SW480 (cell line): ENCODE measurements at places on chromosomes 11 and 22.

- DNase-seq, result no peak
These were observed 37.2 kb downstream of the IGLL1 start for GRCh38 chr22:23542933-23543332.

DNA sequence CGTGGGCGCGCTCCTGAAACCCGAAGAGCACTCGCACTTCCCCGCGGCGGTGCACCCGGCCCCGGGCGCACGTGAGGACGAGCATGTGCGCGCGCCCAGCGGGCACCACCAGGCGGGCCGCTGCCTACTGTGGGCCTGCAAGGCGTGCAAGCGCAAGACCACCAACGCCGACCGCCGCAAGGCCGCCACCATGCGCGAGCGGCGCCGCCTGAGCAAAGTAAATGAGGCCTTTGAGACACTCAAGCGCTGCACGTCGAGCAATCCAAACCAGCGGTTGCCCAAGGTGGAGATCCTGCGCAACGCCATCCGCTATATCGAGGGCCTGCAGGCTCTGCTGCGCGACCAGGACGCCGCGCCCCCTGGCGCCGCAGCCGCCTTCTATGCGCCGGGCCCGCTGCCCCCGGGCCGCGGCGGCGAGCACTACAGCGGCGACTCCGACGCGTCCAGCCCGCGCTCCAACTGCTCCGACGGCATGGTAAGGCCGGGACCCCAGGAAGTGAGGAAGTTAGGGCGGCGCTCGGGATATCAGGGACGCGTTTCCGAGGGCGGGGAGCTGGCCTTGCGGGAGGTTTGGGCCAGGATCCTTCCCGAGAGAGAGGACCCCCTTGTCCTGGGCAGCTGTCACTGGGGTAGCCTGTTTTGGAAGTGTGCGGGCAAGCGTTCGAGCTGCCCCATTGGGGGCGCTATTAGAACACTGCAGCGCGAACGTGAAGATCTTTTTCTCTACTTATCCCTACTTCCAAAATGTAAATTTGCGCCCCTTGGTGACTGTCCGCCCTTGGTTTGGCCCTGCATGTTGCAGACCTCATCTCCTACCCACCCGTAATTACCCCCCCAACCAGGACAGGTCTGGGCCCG lies 796 bp downstream of the MYOD1 start:
- no peak for DNase-seq

GRCh38 chr11:18046116-18046777 lies at the start of gene TPH1:
Gene TPH1 (minus strand): TSS chr11:18046269. CDS start chr11:18040762, 5,507 bp downstream.
- DNase-seq, result peak; percentile 76

- no peak for DNase-seq
These were observed 251.1 kb upstream of the MPPED2 start for GRCh38 chr11:30837252-30837651.

GRCh38 chr11:113048820-113049768 lies 87.9 kb downstream of the NCAM1 start:
- no peak for DNase-seq

GRCh38 chr11:111571829-111572501 lies 30.3 kb upstream of the SIK2 start:
- no peak for DNase-seq

GRCh38 chr22:44444341-44445306 lies 53.4 kb downstream of the RTL6 start:
- no peak for DNase-seq

DNA sequence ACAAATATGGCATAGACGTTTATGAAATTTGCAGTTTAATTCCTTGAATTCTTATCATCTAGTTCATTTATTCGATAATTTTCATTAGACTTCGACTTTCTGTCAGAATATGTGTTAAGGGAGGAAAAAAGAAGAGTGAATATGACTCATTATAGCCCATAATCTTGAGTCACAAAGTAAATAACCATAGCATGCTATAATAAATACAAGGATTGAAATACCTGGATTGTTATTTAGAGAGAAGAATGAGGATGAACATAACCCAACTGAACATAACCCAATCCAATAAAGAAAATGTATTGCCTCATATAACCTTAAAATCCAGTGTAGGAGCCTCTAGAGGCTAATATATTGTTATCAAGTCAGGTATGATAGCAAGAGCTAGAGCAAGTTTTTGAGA lies 1858.3 kb upstream of the RAG2 start:
- no peak for DNase-seq

GRCh38 chr22:32527756-32528155 lies 53.1 kb downstream of the FBXO7 start:
- no peak for DNase-seq

DNA sequence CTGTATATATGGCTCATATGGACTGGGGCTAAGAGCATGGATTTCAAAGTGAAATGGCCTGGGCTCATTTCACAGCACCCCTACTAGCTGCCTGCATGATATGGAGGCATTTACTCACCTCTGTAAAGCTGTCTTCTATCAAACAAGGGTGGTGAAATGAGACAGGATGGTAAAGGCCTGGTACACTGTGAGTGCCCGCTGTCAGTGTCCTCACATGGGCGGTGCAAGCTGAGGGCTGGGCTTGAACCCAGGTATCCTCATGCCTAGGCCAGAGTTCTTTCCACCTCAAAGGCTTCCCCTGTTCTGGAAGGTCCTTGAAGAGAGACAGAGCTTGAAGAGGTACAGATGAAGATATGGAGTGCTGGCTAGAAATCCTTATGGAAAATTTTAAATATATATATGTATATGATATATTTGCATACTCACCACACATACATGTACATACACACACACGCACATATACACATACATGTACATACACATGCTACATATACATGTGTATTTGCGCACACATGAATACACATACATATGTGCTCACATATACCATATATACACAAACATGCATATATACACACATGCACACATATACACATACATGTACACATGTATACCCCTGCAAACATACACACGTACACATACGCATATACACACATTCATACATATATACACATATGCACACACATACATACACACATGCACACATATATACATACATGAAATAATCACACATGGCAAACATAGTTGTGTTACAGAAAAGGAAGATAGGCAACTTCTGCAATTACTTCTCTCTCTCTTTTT lies 44.7 kb downstream of the MICAL2 start:
- DNase-seq, result no peak

DNA sequence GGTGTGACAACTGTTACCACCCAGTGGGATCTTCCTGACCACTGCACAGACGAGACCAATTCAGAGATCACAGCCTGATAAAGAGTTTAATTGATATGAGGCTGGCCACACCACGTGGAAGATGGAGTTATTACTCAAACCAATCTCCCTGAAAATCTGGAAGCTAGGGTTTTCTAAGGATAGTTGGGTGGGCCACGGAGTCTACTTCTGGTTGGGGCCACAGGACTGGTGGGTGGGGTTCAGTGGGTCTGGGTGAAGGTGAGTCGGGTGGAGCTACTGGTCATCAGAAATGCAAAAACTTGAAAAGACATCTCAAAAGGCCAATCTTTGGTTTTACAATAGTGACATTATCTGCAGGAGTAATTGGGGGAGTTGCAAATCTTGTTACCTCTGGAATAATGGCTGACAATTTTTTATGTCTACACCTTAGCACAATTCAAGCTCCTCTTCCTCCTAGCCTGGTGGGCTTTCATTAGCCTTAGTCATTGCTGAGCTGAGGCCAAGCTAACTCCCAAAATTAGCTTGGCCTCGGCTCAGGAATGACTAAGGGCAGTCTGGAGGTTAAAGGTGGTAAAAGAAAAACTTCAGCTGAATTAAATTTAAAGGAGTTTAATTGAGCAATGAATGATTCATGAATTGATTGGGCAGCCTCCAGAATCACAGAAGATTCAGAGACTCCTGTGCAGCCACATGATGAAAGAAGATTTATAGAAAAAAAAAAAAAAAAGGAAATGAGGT lies 13.1 kb downstream of the C11orf96 start:
- no peak for DNase-seq

DNA sequence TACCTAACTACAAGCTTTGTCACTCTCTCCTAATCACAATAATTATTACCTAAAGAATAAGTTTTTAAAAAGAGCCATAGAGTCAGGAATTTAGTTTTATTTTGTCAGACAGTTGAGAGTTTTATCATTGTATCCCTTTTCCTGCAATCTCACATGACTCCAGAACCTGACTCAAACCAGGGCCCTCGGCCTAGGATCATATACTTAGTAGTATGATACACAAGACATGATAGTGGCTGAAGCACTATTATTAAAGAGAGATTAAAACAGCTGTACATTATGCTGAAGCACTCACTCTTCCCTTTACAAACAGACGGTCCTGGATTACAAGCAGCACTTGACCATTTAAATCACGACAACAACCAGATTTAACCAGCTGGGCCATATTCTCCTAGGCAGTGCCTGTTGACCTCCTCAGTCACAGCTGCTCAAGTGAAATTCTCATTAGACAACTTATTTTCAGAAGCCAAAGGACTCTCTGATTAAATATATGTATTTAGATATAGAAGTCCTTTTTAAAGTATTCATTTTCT lies 44.0 kb downstream of the SOX6 start:
- no peak for DNase-seq

- DNase-seq, result no peak
These were observed 105.6 kb upstream of the TBCEL start for GRCh38 chr11:120918257-120918656.

- no peak for DNase-seq
These were observed 1.5 kb downstream of the RANGAP1 start for GRCh38 chr22:41284465-41284864.

DNA sequence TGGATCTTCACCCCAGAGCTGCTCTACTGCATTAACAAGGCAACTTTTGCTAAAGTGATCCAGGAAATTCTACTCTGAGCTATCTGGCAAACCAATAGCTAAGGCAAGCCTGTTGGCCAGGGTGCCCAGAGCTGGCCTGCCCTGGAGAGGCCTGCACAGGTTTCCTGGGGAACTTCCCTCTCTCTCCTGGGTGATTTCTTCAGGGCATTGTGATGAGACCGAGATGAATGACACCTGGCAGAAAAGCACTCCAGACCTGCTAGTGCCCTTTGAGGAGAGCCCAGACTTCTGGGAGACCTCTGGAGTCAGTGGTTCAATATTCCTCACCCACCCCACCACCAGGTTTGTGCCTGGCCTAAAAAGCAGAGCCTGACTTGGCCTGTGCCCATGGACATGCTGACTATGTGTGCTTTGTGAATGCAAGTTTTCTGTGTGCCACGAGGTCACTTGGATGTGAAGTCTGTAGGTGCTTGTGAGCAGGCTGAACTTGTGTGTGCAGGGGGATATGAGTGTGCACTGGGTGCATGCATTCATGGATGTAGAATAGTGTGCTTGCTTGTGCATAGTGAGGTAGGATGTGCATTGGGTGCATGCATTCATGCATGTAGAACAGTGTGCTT lies 4.4 kb upstream of the APLNR start:
- DNase-seq, result no peak

GRCh38 chr11:72333661-72334060 lies 89.7 kb upstream of the PHOX2A start:
- DNase-seq, result no peak

DNA sequence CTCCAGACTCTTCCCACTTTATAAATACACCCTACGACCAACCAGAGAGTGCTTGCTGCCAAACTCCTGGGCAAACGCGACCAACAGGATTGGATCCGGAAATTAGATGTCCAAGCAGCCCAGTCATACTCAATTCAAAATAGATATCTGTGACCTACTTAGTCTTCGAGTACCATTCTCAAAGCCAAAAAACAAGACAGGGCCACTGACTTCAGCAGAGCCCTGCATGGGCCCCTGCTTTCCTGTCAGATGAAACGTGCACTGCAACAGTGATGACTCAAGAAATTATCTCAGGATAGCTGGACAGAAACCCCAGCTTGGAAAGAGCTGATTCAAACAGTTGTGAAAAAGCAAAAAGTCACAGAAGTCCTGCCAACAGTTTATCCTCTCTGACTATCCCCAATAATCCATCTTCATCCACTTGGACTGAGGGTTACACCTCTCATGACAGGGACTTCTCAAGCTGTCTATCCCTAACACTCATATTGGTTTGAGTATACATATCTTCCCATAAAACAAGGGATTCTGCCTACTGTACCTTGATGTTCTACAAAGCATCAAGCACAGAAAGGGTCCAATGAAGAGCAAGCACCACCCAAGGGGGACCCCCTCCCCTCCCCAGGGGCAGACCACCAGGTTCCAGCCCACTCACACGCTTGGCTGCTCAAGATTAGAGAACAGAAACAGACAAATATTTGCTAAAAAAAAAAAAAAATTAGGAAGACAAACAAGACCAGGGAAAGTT lies 17.4 kb downstream of the SMCO4 start:
- DNase-seq, result no peak

GRCh38 chr11:111120161-111120560 lies 125.4 kb upstream of the POU2AF2 start:
- no peak for DNase-seq

DNA sequence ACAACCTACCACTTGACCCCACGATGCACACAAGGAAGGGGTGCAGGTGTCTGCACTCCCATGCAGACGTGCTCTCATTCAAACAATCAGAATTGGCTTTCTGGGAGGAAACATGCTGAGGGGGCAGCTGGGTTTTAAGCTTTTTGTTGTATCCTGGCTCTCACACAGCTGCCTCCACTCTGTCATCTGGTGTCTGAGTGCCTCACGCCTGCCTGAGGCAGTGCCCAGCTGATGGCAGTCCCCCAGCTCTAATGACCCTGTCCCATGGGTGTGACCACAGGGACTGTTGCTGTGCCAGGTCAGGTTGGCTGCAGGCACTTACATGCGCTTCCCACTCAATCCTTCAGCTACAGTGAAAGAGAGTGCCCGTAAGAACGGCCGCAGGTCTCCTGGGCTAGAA lies 53.7 kb downstream of the ARFGAP3 start:
- no peak for DNase-seq

- no peak for DNase-seq
These were observed 27.7 kb upstream of the OPCML start for GRCh38 chr11:133559833-133560471.

DNA sequence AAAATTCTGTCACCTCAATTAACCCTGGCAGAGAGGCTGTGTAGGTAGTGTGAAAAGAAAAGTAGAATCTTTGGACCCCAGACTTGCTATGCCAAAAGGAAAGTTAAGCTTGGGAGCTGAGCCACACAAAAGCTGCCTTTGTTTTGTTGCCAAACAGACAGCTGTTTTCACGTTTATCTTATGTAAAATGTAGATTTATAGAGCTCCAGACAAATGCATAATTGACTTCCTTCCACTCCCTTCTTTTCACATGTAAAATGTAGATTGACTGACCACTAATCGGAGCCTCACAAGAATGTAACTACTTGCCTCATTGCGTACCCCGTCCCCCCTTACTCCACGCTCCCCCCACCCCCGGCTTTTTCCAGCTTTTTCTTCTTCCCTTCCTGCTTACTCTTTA lies 2302.2 kb upstream of the RAG2 start:
- no peak for DNase-seq

- DNase-seq, result no peak
These were observed 10.8 kb downstream of the OPCML start for GRCh38 chr11:133521502-133521901.

GRCh38 chr22:45925811-45926351 lies 51.1 kb downstream of the WNT7B start:
- no peak for DNase-seq

- no peak for DNase-seq
These were observed 28.1 kb upstream of the RTL6 start for GRCh38 chr22:44525941-44526778.

DNA sequence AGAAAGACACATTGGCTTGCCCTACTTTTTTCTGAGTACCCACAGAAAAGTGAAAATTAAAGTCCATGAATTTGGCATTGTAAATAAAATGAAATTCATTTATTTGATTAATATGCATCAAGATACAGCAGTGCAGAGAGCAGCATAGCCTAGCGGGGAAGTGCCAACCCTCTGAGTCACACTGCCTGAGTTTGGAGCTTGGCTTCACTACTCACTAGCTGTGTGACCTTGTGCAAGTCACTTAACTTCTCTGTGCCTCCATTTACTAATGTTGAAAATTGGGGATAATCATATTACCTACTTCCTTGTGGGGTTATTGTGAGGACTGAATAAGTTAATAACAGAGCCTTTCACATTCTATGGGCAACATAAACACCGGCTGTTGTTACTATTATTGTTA lies 111.5 kb upstream of the CSNK2A3 start:
- no peak for DNase-seq
